ENCODE measurements at places on chromosomes 2 and 18.

- DNase-seq = no peak
Measured at GRCh38 chr2:109513749-109514588, 99.8 kb downstream of the SEPTIN10 start.

DNA sequence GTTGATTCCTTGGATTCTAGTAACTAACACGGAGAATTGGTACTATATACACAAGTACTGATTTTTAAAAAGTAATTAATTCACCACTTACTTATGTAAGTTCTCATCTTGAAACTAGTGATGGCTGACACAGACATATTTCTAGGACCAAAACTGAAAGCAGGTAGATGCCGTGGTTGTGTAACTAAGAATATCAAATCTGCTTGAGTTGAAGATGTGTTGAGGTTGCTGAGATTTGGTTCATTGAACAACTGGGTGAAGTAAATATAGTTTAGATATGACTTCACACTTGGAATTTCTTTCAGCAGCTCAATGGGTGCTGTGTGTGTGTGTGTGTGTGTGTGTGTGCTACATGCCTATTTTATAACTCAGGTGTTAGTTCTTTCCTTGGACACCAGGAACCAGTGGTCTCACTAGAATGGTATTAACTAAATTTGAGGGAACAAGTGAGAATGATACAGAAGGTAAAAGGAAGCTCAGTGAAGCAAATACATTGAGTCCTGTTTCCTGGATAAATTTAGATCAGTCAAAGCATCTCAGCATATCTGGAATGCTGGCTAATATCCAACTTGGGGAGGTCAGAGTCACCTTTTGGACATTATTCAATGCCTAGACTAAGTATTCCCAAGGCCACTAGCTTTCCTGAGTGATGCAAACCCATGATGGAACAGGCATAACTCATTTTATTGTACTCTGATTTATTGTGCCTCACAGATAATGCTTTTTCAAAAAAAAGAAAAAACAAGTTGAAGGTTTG lies 110.7 kb upstream of the ZEB2 start:
- no peak for DNase-seq

GRCh38 chr18:31508781-31509180 lies 10.8 kb downstream of the DSG2 start:
- no peak for DNase-seq

GRCh38 chr2:189555232-189555631 lies 25.4 kb downstream of the SLC40A1 start:
- DNase-seq = no peak

GRCh38 chr2:31258351-31258750 lies 24.4 kb downstream of the EHD3 start:
- no peak for DNase-seq

- DNase-seq = no peak
Measured at GRCh38 chr2:24548058-24548457, 57.0 kb downstream of the NCOA1 start.

DNA sequence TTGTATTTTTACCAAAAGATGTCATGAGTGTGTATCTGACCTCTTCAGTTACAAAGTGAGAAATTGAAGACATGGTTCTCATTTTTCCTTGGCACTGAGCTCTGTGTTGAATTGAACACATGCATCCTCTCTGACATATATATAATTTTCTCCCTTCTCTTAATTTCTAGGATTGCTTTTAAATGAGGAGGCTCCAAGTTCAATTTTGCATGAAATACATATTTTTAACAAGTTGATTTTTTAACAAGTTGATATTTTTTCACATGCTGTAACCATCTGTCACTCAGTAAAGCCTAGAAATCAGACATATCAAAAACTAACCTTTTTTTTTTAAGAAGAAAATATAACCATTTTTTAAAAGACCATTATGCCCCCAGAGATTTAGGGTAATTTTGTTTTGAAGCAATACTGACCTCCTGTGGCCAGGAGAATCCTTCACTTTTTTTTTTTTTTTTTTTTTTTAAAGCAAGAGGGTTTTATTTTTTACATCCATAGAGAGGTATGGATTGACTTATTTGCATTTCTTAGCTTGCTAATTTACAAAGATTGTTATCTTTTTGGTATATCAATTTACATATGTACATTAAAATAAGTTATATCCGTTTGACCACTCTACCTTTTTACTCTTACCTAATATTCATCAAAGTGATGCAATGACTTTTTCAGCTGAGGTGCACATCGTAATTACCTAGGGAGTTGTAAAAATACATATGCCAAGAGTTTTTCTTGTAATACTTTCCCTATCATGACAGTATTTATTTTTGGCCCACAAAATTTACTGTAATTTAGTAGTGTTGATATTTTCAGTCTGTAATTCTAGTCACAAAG lies 161.8 kb downstream of the SOCS6 start:
- no peak for DNase-seq

GRCh38 chr18:77023102-77023782 lies 109.3 kb downstream of the MBP start:
- no peak for DNase-seq

DNA sequence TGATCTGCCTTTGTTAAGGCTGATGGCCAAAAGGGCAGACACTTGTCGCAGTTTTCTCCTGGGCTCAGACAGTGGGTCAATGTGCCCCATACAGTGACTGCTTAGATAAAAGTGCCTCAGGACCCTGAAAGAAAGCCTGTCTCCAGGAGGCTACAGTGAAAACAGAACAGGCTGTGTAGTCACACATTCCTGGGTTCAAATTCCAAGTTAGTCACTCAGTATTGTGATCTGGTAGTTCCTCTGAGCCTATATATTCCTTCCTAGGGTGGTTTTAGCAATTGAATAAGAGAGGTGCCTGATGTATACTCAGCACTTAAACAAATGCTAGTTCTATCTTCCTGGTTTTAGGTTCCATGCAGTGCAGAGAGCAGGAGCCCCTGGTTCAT lies 54.4 kb downstream of the RPL37A start:
- DNase-seq = no peak

- DNase-seq = no peak
Measured at GRCh38 chr2:168254158-168254935, 7.0 kb upstream of the STK39 start.

- DNase-seq = no peak
Measured at GRCh38 chr2:9264301-9264700, 57.7 kb downstream of the ASAP2 start.

- no peak for DNase-seq
Measured at GRCh38 chr18:78192054-78192453, 787.6 kb upstream of the SALL3 start.

DNA sequence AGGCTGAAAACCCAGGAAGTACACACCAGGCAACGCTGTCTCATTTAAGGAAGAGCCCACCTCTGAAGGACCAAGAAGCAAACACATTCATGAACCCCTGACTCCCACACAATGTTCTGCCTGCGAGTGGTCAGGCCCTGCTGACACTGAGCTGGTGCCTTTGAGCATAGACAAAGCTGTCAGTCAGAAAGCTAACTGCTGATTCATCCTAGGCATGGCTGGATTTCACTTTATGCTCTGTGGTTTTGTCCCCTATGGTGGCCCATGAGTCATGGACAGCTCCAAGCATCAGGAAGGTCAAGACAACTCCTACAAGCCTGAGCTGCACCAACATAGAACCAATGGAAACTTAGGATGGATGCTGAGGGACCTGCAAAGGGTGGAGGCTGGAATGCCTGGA lies 78.9 kb downstream of the UXS1 start:
- DNase-seq = no peak

DNA sequence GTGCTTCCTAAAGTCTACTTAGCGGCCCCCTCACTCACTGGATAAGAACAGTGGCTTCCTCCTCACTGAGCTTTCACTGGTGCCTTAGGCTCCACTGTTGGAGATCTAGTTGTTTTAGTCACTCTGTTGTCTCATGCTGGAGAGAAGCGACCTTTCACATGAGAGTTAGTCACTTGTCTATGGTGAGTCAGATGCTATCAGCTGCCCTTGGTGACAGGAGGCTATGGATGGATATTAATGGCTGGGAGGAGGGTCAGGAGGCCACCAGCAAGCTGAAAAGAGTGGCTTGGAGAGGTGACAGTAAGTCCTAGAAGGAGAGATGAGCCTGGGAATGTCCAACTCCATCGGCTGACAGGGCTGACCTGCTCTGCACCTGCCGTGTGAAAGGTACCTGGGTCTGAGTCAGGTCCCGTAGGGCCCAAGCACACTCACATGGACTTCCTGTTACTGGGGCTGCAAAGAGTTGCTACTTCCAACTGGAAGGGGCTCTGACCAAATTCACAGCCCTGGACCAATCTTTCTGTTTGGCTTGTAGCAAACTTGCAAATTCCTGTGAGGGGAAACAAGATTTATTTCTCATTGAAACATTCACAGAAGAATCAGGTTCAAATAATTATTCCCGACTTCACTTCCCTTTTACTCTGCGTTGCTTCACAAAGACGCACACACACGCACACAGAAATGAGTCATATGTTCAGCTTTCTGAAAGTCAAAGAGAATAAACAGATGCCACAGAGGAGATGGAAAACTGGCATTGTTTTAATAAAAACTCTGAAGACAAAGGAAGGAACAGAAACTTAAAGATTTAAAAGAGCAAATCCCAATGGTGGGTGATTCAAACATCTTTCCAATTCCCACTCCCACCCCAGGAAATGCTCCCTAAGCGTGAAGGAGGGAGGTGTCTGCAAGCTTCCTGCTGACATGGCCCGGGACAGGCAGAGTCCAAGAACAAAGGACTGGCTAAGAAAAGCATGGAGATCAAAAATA lies 203.5 kb upstream of the TWIST2 start:
- no peak for DNase-seq

DNA sequence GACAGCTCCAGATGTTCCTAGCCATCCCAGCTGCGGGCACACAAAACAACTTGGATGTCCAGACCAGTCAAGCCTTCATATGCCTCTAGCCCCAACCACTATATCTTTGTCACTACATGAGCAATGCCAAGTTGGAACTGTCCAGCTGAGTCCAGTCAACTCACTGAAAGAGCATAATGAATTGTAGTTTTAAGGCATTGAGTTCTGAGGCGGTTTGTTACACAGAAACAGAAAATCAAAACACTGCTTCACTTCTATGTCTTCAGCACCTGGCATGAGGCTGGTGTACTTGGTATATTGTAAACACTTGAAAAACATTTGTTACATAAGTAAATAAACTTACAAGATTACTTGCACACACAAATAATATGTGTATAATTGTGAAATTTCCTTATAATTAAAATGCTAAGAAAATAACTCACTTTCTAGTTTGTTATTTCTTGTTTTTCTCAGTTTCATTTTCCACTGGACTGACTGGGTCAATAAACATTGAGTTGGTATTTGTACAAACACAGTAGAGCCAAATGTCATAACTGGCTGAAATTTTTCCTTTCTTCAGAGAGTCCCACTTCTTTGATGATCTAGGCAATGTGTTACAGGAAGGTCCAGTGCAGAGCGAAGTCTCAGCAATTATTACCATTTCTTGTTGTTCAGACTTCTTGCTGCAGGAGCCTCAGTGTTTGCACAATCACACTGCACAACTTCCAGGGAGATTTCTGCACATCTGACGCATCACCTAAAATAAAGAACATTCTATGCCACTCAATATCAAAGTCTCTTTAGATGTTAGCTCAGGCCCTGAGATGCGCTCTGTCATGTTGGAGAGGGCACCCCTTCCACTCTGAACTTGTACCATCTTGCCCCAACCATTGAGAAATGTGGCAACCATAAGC lies 38.2 kb upstream of the DPP4 start:
- no peak for DNase-seq

GRCh38 chr2:62309465-62310091 lies 113.7 kb downstream of the B3GNT2 start:
- no peak for DNase-seq

DNA sequence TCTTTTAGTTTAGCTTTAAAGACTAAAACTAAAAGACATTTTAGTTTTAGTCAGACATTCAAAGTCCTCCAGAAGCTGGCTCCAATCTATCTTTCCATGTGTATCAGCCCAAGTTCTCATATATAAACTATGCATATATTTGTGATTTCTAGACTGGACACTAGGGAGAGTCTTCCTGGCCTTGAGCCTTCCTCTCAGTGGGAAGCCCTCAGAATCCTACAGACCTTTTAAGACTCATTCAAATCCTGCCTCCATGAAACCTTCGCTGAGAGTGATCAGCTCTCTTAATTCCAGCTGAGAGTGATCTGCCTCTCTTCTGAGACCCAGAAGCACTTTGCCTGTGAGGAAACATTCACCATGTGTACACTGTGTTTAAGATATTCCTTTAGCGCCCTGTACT lies 452.7 kb downstream of the TGIF1 start:
- no peak for DNase-seq

GRCh38 chr18:34867520-34867919 lies 157.4 kb downstream of the DTNA start:
- DNase-seq = peak; percentile 70

- DNase-seq = no peak
Measured at GRCh38 chr2:213068676-213069359, 82.6 kb downstream of the IKZF2 start.

DNA sequence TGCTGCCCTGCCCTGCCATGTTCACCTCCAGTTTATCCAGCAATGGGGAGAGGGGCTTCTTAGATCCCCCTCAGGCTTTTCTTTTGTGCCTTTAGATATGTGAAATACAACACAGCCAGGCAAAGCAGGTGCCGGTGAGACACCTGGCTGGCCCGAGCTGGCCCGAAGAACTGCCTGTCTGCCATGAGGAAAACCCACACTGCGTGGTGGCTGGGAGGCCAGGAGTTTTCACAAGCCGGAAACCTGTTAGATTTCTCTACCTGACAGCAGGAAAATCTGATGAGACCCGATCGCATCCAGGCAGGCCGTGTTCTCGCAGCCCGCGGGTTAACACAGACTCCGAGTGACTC lies 5.7 kb upstream of the GAL3ST2 start:
- DNase-seq = no peak

DNA sequence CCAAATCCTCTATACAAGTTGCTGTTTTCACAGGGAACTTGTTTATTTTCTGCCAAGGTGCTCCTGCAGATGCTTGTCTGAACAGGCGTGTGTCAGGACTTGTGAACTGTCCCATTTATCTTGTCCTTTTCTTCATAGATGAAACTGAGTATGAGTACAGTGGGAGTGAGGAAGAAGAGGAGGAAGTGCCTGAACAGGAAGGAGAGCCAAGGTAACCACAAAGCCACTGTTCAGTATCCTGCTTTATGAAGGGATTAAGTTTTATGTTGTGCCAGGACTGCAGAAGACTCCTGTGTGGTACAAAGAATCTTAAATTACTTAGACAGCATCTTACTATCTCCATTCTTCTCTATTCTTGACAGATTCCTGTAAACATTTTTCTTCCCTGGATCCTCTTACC lies 145.0 kb downstream of the MAP4K4 start:
- no peak for DNase-seq

DNA sequence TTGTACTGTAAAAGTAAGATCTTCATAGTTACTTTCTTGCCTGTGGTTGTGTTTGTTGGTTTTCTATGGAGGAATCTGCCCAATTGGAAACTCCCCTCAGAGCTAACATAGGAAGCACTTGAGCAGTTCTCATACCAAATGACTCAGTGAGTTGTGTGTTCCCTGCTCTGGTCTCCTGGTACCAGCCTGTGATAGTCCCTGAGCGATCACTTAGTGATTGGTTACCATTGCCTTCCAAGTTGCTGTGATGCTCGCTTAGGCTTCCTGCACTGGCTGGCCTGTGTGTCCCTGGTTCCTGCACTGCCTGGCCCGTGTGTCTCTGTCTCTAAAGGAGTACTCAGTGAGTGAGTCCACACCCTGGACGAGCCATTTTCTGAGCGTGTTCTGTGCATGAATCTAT lies 133.0 kb downstream of the MAP4K4 start:
- DNase-seq = no peak

- DNase-seq = no peak
Measured at GRCh38 chr2:215973954-215974699, 39.2 kb downstream of the MREG start.

- DNase-seq = no peak
Measured at GRCh38 chr2:127388423-127389164, 819 bp upstream of the MAP3K2 start.

GRCh38 chr18:35110554-35111485 lies 69.6 kb downstream of the MAPRE2 start:
- no peak for DNase-seq

- DNase-seq = no peak
Measured at GRCh38 chr2:173922760-173923159, 42.4 kb downstream of the SP3 start.

Measured in NCI-H187 (cell line).